ENCODE measurements at places on chromosomes 3 and 15.

GRCh38 chr3:15262021-15262420 lies 56.0 kb downstream of the CAPN7 start:
- DNase-seq: no peak

DNA sequence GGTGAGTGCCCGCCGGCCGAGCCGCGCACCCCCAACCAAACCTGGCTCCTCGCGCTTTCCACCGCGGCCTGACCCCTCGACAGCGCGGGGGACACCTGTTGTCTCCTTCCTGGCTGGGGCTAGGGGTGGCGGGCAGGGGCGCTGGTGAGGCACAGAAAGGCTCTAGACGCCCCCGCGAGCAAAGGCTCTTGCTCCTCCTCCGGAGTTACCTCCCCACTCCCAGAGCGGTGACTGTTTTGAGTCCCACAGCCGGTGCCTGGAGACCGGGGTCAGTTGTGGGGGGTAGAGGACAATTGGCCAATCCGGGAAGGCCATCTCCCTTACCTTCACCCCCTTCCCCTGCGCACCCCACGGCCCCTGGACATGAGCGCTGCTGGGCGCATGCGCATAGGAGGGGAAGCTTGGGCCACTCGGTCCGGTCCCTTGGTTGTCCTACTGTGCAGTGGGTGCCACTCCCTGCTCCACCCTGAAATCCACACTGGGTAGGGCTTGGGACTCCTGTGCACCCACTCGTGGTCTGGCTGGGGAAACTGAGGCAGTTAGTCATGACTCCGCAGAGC lies 554 bp downstream of the CHST13 start:
- no peak for DNase-seq

- DNase-seq: no peak
These were observed 117.3 kb downstream of the XXYLT1 start for GRCh38 chr3:195153653-195154052.

- peak; percentile 43 for DNase-seq
These were observed 5.0 kb downstream of the PTH1R start for GRCh38 chr3:46882377-46883053.

DNA sequence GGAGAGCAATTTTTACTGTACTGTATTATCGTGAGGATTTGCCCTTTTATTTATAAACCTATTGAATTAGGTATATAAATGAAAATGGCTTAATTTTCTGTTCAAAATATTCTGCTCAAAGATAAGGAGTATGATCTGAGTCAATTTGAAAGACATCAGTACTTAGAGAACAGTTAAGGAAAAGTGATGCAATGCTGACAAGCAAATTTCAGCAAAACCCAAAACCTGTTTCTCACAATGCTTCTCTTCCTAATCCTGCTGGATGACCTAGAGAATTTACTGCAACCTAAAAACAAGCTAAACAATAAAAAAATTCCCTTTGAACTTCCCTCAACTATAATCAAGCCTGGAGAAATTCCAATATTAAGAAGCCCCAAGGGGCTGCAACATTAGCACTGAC lies 82.7 kb downstream of the RFX7 start:
- no peak for DNase-seq

- peak; percentile 87 for DNase-seq
These were observed 2.3 kb downstream of the EIF2AK4 start for GRCh38 chr15:39936187-39936586.

DNA sequence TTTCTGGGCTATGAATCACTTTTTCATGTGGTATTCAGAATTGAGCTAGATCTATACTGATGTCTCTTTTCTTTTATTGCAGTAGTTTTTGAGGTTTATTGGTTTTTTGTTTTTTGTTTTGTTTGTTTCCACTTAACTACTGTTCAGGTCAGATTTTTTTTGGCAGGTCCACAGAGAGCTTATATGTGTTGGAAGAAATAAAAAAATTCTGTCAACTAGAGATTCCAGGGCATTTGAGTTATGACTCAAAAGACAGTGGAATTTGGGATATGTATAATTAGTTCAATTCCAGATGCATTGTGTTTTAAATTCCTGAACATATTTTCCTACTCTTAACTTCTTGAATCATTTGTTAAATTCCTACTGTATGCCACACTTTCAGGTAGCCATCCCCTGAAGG lies 727.2 kb downstream of the SI start:
- peak; percentile 6 for DNase-seq

DNA sequence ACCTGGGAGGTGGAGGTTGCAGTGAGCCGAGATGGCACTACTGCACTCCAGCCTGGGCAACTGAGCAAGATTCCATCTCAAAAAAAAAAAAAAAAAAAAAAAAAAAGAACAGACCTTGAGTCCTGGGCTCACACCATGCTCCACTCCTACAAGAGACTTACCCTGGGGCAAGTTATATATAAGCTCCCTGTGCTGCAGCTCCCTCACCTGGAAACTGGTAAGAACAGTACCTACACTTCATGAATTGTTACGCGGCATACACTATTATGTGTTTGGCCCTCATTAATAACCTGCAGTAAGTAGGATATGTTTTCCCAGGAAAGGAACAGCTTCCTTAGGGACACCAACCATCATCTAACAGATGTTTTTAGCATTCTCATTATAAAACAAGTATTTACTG lies 119.6 kb downstream of the FMN1 start:
- DNase-seq: peak; percentile 20

DNA sequence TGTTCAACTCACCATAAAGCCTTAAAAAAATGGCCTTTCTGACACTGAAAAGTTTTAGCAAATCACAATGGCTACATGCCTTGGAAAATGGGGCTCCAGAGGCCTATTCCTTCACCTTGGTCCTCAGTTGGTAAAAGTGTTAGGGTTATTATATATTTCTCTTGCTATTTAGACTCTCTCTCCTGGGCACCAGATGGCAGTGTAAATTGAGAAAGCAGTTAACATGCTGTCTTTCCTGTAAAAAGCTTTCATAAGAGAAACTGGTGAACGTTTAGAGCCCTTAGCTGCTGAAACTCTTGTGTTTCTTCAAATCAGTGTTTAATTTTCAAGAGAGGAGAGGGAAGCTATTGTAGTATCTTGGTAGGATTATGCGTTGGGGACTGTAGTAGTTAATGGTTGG lies 89.9 kb downstream of the LRTM1 start:
- DNase-seq: peak; percentile 25

GRCh38 chr15:88838667-88839066 lies 35.4 kb downstream of the ACAN start:
- no peak for DNase-seq

- DNase-seq: no peak
These were observed 16.1 kb downstream of the FGF7 start for GRCh38 chr15:49438962-49439631.

DNA sequence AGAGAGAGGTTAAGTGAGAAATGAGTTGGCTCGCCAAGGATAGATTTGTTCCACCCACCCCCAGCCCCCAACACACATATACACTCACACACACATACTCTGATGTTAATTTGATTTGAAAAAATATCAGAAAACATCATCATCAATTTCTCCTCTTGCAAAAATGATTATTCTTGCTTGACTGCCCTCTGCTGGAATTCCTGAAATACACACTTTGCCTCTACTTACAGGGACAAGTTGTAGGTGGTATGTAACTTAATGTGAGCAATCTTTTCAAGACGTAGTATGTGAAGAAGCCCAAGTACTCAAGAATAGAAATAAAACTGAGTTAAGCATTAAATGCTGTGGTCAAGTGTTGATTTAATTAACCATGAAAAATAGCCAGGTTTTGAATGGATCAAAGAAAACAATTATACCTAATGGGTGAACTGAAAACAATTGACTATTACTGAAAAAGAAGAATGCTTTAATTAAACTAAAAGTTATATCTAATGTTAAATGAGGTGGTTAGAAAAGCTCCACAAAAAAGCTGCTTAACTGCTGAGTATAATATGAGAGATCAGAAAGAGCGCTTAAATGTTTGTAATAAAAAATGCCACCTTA lies 46.6 kb upstream of the MDFIC2 start:
- DNase-seq: peak; percentile 45

DNA sequence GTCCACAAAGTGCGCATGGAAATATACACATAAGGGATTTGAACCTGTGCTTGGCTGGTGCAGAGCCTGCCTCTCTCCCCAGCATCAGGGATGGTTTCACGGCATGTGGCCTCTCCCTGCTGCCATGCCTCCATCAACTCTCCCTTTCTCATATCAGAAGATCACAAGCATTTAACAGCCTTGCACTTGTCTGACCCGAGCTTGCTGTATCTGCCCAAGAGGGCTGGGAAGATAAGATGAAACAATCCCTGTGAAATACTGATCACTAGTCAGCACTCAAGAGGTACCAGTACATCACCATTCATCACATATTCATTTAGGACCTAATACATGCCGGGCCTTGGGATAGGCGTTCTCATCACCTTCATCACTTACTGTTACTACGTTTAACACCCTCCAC lies 107.6 kb upstream of the ARHGEF3 start:
- no peak for DNase-seq

DNA sequence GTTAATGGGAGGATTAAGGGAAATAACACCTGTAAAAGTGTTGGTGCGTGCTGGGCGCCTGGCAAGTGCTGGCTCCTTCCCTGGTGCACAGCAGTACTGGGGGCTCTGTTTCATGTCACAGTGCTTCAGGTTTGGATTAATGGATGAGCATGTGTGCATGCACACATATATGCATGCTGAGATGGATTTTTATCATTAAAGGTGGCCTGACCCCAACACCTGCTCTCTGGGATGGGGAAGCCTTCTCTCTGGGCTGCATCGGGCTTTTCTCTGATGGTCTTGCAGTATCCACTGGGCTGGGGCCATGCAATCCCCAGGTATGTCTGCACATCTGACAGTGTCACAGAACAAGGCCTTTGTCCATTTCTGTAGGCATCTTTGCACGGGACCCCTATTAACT lies 127.5 kb upstream of the PLXNA1 start:
- no peak for DNase-seq

DNA sequence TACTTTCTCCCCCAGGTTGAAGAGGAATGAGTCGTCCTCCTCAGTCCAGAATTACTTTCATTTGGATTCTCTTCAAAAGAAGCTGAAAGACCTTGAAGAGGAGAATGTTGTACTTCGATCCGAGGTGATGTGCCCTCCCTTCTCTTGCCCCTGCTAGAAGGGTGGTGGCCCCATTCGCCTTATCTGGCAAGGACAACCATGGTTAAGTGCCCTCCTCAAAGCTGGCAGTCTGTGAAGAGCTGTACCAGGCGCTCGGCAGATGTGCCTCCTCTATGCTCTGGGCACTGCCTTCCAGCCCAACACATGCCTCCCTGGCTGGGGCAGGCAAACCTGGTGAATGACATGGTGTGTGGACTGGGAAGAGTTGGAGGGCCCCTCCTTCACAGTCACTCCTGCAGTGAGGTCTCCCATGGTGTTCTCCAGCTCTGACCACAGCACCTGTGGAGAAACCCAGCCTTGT lies 77.0 kb downstream of the CCK start:
- no peak for DNase-seq

DNA sequence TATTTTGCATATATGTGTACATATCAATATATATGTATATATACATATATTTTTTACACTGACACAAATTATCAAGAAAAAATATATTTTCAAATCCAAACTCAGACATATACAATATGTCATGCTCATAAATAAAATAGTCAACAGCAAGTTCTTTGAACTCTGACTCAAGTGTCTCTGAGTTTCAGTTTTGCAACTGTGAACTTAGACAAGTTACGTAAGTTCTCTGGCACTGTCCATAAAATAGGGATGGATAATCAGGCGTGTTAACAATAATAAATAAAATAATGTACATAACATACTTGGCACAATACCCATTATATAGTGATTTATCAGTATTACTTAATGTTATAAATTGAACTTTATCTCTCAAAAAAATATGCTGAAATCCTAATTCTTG lies 12.1 kb upstream of the XRN1 start:
- DNase-seq: no peak

DNA sequence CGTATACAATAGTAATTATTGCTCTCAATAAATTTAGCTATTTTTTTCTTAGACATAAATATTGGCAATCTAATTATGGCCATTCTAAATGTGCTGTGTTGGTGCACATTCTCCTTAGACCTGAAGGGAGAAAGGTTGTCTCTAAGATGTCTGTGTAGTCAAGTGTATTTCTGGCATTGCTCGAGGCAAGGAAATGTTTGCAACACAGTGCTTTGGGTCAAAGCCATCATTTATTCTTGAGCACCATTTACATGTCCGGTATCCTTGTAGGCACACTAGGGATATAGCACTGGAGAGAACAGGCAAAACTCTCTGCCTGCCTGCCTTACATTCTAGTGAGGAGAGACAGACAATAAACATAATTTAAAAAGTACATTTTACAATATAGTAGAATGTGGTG lies 2.6 kb upstream of the PHLDB2 start:
- DNase-seq: no peak

DNA sequence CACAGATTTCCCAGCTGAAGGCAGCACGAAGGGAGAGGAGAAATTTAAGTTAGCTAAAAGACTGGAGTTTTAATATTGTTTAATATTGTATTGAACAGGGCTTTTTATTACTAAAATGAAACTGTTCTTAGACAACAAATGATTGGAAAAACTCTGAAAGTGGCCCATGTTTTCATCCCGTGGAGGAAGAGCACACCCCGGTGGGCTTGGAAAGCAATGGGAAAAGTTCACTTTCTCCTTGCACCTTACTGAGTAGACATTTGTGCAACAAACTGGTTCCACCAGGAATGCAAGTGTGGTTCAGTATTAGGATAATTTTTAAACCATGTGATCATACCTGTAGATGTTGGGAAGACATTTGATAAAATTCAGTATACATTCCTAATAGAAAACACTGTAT lies 8.2 kb upstream of the ESYT3 start:
- peak; percentile 46 for DNase-seq

- DNase-seq: peak; percentile 77
These were observed 1.5 kb downstream of the MGA start for GRCh38 chr15:41661518-41662225.

DNA sequence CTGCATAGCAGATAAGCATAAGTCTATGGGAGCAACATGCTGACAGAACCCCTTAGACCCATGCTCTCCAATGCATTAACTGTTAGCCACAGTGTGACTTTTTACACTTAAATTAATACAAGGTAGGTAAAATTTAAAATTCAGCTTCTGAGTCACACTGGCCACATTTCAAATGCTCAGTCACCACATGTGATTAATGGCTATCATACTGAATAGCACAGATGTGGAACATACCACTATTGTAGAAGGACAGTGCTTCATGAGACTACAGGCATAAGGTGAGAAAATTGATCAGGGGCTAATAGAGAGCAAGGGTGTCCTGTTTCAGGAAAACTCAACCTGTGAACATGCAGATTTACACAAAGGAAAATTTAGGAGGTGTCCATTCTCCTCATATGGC lies 357.0 kb upstream of the SEMA6D start:
- DNase-seq: no peak

GRCh38 chr3:72161881-72162595 lies 377.1 kb upstream of the PROK2 start:
- DNase-seq: peak; percentile 89

DNA sequence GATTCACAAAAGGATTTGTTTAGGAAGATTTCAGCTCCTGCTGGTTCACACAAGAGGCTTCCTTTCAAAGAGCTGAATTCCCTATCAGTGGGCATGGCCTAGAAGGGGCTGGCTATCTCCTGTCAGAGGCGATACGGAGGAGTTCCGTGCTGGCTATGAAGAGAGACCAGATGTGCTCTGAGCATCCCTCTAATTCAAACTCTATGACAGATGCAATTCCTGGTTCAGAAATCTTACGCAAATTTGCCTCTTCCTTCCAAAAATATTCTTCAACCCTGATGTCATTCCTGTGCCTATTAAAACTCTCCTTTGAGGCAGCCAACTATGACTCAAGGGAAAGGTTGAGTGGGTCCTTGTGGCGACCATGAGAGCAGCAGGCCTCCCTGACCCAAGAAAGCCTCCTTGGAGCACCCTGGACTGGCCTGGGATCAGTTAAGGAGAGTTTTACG lies 139.3 kb upstream of the HES1 start:
- DNase-seq: peak; percentile 28
